ENCODE measurements at places on chromosomes 4 and X.

DNA sequence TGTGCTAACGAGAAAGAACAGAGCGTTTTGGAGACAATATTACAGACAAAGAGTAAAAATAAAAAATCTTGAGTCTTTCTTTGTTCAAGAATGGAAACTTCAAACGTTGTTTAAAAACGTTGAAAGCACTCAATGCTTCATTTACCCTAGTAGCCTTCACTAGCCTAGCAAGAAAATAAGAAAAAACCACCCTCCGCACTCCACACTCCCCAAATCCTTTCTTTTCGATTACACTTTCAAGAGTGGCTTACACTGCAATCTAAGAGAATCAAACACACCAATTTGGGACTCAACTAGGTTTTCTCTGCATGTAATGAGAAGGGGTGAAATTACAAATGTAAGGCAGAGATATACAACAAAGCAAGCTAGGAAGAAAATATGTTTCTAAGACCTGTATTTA, 4.7 kb downstream of the TMSB4X start:
- no peak for DNase-seq

- DNase-seq = no peak
Measured at GRCh38 chr4:6049985-6050384, 31.8 kb upstream of the C4orf50 start.

DNA sequence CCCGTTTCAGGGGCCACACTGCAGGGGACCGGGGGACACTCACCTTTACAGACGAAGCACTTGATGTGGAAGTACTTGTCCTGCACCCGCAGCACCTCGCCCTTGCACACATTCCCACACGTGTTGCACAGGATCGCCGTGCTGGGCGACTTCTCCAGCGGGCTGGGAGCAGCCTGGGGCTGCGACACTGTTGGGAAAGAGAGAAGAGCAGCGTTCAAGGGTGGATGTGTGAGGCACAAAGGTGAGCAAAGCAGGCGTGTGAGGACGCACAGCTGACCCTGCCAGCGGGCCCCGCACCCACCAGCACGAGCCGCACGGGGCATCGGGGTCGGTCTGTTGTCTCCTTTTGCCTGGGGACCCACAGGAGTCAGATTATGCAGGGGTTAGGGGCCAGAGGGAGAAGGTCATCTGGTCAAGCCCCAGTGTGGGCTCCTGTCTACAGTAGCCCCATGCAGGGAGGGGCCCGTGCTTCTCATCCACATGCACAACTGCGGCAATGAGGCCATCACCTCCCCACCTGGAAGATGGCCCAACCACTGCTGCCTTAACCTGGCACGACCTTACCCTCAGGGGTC, 52.1 kb downstream of the ABLIM2 start:
- DNase-seq = no peak

GRCh38 chr4:88147799-88148217, 10.6 kb downstream of the ABCG2 start:
- DNase-seq = no peak

DNA sequence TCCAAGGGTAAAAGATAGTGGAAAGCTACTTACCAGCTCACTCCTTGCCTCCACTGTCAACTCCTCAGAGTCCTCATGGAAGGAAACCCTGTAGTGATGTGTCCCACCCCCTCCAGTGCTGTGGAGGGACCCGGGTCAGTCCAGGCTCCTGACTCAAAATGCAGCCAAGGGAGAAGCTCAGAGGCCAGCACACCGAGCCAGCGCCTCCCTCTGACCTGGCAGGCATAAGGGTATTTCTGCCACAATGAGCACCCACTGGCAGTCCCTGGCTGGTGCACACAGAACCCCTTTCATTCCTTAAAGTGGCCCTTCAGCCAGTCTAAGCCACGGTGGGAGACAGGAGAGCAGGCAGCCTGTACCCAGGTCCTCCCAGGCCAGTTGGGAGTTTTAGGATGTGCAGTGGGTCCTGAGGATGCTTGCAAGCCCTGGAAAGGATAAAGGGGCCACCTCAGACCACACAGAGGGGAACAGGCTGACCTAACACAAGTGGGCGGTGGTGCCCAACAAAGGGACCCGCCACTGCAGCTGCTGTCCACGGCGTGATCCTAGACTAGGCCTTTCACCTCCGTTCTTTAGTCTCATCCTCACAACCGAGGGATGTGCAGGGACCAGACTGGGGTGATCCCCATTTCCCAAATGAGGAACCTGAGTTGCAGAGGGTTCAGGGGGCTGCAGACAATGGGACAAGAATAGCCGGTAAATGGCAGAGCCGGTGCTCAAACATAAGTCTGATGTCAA, 5.7 kb downstream of the JAKMIP1 start:
- DNase-seq = no peak

DNA sequence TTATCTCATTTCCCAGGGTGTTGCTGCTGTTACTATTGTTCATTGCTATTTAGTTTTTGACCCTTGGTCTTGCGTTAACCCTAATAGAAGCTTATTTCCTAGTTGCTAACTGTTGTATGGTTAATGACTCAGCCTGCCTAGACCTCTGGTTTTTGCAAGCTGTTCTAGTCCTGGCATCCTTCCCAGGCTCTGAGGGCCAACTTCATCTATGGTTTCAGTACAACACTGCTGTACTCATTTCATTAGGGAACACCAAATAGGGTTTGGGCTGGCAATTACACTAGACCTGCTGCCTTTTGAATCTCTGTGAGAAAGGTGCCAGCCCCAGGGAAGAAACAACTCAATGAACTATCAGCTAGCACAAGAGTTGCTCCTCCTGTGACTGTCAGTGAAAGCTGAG, 59.6 kb downstream of the DCX start:
- DNase-seq = peak; percentile 58
